ENCODE measurements at places on chromosomes 5 and 9.

DNA sequence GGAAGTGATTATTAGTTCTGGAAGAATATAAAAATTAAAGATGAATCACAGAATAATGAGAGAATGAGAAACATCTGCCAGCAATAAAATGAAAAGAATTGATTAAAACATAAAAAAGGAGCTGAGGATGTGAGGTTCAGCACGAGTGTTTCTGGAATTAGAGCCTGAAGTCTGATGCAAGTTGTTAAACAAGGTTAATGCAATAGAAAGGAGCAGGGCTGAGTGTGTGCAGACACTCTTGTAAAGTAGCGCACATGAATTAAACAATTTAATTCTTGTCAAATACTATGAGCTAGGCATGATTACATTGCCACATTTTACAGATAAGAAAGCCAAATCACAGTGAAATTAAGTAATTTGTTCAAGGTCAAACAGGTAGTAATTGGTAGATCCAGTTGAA lies 384.2 kb downstream of the TAF11L14 start:
- DNase-seq: no peak

DNA sequence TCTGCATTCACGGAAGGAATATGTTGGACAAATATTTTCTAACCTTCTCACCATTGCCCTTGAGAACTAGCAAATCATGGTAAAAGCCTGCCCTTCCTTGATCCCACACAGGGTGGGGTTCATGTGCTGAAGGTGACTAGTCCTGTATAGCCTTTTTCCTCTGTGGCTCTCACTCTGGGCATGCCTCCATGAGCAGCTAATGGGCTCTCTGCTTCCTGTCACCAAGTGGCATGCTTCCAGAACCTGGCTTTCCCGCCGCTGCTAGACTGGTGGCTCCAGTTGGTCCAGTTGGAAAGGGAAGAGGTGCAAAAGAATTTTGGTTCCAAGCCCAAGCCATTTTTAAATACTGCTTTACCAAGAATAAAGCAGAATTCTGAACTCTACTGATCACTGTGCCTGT lies 35.5 kb downstream of the FBXO10 start:
- DNase-seq: no peak

GRCh38 chr9:126398403-126399058 lies 71.9 kb downstream of the MVB12B start:
- DNase-seq: no peak

GRCh38 chr5:55934720-55935119 lies 60.0 kb downstream of the IL6ST start:
- no peak for DNase-seq

DNA sequence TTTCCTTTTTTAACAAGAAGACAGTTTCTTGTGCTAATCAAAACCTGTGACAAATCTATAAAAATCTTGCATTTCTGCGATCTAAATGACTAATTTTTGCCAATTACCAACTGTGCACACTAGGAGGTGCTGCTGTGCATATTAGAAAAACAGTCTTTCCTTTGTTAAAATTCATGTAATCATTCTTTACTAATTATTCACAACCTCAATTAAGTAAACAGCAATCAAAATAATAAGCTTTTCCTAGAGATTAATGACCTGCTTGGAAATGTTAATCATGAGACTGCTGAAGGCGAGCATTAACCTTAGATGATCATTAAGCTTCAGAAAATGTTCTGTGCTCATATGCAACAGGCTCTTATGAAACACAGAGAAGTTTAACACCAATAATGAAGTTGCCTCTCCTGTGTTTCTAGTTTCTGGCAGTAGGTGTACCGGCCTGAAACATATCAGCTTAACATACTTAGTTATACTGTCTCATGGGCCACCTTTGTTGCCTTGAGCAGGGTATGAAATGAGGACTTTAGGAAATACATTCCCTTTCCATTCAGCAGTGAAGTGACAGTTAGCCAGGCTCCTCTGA lies 17.7 kb downstream of the RFESD start:
- no peak for DNase-seq

DNA sequence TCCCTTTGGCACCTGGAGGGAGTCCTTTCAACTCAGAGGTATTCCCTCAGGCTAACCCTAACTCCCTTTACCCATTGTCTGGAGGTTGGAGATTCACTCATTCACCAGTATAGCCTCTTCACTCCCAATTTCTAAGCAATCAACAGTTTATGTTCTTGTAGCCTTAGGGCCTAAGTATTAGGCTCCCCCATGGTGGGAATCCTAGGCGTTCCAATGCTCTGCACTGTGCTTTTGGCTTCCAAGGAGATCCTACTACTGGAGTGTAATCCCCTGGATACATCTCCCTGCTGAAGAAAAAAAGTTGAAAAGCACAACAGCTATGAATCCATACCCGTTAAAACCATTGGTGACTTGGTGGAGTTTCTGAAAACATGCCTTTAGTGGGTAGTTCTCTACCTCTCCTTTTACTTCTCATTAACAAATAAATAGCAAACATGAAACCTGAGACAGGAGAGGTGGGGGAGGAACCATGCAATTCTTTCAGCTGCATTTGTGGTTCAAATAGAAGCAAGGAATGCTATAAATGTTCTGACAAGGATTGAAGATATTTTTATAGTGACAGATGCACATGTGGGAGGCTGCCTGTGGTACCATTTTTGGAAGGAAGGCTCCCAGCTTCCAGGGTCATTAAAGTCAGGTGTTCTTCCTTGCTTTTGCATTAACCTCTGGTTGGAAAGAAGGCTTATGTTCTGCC lies 397.1 kb downstream of the DMAC1 start:
- DNase-seq: no peak

GRCh38 chr5:160369990-160370712 lies at the start of gene C1QTNF2:
TSS of gene C1QTNF2 (minus strand) at chr5:160370626. CDS start at chr5:160355011, 15,615 bp downstream.
- no peak for DNase-seq

DNA sequence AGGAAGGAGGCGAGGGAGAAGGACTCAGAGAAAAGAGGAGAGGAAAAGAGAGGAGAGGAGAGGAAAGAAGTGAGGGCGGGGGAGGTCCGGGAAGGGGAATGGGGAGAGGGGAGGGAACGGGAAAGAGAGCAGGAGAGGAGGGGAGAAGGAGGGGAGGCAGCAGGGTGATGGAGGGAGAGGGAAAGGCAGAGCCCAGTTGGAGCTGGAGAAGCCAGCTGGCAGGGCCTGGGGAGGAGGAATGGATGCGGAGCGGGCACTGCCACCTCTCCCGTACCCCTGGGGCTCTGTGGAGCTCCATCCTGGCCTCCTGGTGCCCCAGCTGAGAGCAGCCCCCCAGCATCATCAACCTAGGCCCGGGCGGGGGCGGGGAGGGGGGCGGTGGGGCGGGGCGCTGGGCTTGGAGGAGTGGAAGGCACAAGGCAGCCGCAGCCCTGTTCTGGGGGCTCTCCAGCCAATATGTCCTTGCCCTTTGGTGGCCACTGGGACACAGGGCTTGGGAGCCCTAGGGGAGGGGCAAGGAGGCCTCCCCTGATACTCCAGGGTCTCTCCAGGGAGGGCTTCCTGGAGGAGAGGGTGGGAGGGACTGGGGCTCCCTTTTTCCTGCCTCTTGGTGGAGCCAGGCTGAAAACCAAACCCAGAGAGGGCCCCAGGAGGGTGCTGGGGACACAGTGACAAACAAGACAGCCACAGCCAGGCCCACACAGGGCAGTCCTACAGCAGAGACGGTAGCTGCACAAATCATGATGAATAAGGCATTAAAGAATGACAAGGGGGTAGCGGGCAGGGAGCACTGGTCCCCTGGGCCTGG lies 123.7 kb downstream of the C9orf50 start:
- DNase-seq: peak; percentile 84

DNA sequence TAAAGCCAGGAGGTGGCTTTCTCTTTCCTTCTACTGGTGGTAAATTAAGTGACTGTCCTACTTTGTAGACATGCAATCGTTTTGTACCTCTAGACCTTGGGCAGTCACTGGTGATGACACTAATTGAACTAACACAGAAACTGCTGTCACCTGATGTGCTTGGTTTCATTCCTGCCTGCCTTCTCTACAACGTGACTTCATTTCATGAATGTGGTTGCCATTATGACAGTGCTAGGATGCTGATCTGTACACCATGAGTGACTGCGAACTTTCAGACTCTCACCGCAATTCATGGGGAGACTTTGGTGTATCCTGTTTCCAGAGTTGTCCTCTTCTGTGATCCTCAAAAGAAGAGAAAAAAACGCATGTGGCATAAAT lies 47.5 kb downstream of the UBE2QL1 start:
- DNase-seq: no peak

DNA sequence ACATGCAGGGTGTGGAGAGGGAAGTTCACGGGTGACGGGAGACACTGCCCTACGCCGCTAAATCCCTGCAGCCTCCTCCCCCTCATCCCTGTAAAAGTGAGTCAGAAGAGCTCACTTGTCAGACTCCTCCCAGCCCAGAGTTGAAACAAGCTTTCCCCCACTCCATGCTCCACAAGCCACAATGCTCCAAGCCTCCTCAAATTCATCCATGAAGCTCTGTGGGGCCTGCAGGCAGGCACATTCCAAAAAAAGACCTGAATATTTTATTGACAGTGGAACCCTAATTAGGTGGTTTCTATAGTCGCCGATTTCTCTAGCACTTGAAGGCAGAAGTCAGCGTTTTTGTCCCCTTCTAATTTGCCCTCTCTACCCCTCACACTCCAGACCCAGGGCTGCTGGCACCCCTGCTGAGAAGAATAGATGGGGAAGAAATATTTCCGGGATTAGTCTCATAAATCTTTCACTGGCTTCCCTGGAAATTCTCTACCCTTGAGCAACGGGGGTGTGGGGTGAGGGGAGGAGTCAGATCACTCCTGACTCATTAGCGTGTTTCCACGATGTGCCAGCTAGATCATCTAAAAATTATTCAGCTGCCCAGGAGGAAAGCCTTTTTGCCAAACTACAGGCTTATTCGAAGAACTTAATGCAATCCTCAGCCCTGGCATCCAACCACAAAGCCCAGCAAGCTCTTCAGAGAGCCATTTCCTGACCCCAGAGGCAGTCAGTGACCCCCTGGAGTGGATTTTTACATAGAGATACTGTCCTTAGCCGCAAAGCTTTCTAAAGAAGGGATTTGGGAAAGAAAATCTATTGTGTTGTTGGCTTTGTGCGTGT lies 97.1 kb downstream of the ENC1 start:
- DNase-seq: peak; percentile 25

GRCh38 chr9:137111788-137112563 lies 2.6 kb downstream of the DPP7 start:
- no peak for DNase-seq

- no peak for DNase-seq
These were observed 46.3 kb upstream of the GLIS3 start for GRCh38 chr9:4346131-4346530.

- DNase-seq: no peak
These were observed 529 bp downstream of the CSNK1A1 start for GRCh38 chr5:149550594-149551226.

DNA sequence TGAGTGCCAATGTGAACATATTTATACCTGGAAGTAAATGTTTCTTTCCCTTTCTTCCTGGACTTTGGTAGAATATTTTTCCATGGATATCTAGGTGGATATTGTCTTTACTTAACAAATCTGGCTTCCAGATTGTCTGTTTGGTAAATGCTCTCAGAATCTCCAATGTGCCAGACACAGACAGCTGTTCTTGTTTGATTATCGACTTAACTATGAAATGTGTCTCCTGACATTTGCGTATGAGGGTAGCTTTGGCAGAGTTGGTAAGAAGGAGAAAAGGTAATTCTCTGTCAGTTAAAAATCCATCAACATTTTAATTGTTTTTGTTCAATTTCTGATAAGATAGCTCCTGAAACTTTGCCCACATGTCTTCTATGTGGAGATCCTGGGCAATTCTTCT lies 196.4 kb upstream of the NUDT12 start:
- DNase-seq: no peak

DNA sequence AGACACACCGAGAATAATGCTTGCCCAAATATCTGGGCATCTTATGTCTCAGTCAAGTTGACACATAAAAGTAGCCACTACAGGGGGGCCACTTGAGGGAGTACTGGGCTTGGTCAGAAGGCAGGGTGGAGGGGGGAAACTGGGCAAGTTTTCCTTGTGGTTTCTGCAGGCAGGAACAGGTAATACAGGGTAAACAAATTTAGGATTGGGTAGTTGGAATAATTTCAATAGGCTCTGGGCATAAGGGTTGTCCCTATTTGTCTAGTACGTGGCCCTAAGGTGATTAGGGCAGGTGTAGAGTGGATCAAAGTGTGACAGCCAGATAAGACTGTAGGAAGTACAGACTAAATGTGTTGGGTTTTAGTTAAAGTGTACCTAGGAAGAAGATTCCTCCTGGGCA lies 353.1 kb downstream of the TLE4 start:
- DNase-seq: no peak

- DNase-seq: no peak
These were observed 14.7 kb downstream of the MFAP3 start for GRCh38 chr5:154053468-154053867.

- no peak for DNase-seq
These were observed 201.7 kb upstream of the OTULINL start for GRCh38 chr5:14379739-14380497.

- no peak for DNase-seq
These were observed 28.4 kb downstream of the JADE2 start for GRCh38 chr5:134553821-134554267.

DNA sequence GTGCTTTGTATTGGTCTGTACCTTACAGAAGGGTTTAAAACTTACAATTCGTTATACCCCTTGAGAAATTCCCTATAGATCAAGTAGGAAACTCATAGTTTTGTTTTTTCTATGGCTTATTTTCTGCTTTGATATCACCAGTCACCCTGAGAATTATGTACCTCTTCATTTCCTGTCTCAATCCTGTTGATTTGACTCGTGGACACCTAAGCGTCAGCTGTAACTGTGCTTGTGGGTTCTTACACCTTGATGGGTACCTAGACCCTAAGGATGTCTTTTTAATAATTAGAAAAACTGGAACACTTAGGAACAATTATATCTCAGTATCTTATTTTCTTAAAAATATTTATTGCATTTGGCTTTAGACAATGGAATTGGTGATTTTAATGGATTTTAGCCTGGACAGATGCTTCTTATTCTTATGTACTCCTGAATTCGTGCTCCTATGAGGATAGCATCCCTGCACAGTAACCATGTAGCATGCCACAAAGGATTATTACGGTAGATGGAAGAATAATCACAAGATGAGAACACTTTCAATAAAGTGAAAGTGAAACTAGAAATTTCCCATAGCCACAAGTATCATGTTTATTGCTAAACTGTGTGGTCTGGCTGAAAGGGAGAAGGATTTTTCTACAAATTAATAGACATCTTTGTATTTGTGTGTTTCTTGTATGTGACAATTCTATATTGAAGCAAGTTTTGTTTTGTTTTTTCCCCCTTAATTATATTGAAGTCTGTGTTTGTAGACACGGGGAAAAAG lies 1920.3 kb upstream of the WWC1 start:
- no peak for DNase-seq

DNA sequence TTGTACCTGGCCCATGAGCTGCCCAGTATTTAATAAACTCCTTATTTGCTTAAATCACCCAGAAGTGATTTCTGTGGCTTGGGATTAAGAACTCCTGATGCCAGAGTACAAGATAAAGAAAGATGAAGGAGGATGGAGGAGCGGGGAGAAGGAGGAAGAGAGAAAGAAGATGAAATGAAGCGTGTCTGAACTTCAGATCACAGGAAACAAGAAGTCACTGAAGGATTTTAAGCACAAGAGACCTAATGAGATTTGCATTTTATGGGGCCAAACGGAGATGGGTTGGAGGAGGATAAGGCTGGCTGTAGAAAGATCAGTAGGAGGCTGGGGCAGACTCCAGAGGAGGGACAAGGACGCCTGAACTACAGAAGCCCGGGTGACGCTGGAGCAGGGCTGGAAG lies 3.1 kb downstream of the EIF4E1B start:
- no peak for DNase-seq

Measured in NCI-H1417 treated with DMSO at 0.1 percent for 48 hours (cell line).